Upper lobe of left lung (tissue), 6 donors: ENCODE measurements at places on chromosomes 3 and 15.

GRCh38 chr15:65333856-65334255 lies 29.4 kb downstream of the RNU5B-1 start:
- DNase-seq: no peak

DNA sequence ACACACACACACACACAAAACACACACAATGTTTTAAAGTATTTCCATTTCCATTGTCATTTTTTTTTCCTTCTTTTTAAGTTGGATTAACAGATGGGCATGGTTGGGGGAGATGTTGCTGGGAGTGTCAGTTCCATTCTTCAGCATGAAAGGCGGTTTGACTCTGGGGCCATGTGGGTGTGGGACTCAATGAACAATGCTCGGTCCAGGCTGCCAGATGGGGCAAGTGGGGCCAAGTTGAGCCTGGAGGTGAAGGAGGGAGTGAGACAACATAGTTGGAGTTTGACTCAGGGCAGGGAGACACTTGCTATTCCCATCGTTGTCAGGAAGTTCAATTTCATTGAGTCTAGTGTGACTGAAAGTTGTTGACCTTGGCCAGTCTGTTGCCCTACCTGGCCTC lies 125.3 kb downstream of the TLE3 start:
- no peak for DNase-seq

DNA sequence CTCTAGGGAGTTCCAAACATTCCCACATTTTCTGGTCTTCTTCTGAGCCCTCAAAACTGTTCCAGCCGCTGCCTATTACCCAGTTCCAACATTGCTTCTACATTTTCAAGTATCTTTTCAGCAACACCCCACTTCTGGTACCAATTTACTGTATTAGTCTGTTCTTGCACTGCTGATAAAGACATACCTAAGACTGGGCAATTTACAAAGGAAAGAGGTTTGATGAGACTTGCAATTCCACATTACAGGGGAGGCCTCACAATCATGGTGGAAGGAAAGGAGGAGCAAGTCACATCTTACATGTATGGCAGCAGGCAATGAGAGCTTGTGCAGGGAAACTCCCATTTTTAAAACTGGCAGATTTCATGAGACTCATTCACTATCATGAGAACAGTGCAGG lies 629.1 kb upstream of the NR2F2 start:
- no peak for DNase-seq

DNA sequence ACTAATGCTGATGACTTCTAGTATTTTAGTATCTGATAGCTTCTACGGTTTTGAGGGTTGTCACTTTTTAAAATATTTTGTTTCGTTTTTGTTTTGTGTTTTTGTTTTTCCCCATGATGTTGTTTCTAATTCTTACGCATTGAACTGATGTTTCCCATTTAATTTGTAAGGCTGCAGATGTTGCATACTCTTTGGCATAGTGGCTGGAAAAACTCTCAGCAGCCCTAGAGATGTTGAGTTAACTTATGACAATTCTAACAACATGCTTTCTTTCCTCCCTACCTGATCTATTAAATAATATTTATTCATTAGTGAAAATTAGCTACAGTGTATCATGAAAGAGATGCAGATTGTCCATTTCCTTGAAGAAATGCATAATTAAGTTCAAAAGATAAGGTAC lies 559.3 kb upstream of the GRM7 start:
- no peak for DNase-seq

- DNase-seq: no peak
These were observed 69.3 kb upstream of the ST8SIA2 start for GRCh38 chr15:92324101-92324963.

DNA sequence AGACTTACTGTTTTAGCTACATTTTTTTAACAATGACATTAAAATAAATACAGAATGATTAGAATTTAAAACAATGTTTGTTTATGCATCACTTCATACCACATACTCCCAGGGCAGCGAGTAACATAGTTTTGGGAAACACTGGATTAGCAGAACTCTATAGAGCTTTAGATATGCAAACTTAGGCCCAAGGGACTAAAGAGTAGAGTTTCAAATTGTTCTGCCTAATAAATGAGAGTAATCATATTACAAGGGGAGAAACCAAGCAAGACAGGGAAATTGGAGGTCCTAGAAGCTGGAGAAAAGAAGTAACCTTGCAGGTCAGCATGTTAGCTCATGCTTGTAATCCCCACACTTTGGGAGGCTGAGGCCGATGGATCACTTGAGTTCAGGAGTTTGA lies 3.6 kb upstream of the DAZL start:
- DNase-seq: no peak

DNA sequence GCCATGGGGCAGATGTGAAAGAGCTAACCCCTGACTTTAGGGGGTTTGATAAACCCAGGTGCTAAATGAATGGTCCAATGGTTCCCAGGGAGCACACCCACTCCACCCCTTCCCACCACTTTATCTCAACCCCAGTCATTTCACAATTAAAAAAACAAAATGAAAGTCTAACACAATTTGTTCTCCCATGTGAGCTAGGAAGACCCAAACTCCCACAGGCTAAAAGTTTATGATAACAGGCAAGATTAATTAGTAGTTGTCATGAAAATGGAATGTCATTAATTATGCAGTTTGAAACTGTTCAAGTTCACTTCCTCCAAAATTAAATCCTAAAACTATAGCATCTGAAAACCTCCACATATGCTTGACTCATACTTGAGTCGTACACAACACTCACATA lies 63.3 kb upstream of the TPM1 start:
- DNase-seq: no peak

DNA sequence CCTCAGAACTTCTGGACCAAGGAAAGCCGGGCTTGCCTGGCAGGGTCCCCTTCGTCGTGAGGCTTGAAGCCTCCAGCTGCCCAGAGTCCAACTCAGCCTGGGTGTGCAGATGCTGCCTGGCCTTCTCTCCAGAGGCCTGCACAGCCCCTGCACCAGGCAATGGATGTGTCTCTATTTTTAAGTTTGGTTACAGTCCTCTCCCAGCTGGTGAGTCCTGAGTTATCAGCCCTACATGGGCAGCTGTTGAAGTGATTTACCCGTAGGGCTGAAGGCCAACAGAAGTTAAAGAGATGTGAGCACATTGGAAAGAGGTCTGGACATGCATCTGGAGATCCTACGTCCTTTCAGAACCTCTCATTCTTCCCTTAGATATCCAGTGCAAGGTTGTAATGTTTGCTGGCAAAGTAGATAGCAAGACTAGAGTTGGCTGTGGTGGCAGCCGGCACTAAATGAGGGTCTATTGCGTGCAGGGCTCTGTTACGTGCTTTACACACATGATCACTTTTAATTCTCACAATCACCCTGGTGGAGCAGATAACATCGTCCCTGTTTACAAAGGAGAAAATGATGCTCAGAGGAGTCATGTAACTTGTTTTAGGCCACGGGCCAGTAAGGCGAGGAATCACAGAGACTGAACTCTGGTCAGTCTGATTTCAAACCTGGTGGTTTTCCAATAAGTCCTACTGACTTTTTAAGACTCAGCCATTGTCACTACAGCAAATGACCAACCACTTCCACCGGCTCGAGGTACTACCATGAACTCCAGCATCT lies 9.9 kb downstream of the FYCO1 start:
- no peak for DNase-seq
